Stimulated activated CD4-positive, alpha-beta T cell treated with anti-CD3 and anti-CD28 coated beads, Interleukin-1b, Interleukin-23, amount 100 ng/mL, for 4 hours (primary cell): ENCODE measurements at places on chromosomes 13 and 19.

GRCh38 chr13:101584331-101584730, 131.9 kb downstream of the ITGBL1 start:
- DNase-seq: no peak

- no peak for DNase-seq
Measured at GRCh38 chr13:39297664-39298171, 259.5 kb downstream of the NHLRC3 start.

- DNase-seq: no peak
Measured at GRCh38 chr19:50770888-50771287, 624 bp downstream of the GPR32 start.

GRCh38 chr13:36030670-36031331, 100.4 kb downstream of the DCLK1 start:
- DNase-seq: no peak

- no peak for DNase-seq
Measured at GRCh38 chr13:108069521-108070210, 145.7 kb downstream of the LIG4 start.

- DNase-seq: no peak
Measured at GRCh38 chr13:72561791-72562190, 165.6 kb downstream of the MZT1 start.
